Bronchial smooth muscle cell (primary cell): ENCODE measurements at places on chromosomes 16 and 17. TPM values are rescaled to one million over a fixed set of nuclear protein-coding genes. Genes with fewer than 3 reads are reported as not detected.

GP1BA gene
- not detected in 2 replicates for total RNA-seq

CCL2 gene
- 1.4 and 5.1 TPM in 2 replicates for total RNA-seq

WIPI1 gene
- 192 and 267 TPM in 2 replicates for total RNA-seq

MYBBP1A gene
- total RNA-seq, result 21.9 and 32.3 TPM in 2 replicates

SPEM2 gene
- not detected in 2 replicates for total RNA-seq

SLFN13 gene
- 1.3 and 2.1 TPM in 2 replicates for total RNA-seq

NPW gene
- total RNA-seq, result 0.47 and 0.60 TPM in 2 replicates

ZFP3 gene
- 0.69 and 1.3 TPM in 2 replicates for total RNA-seq

TMEM256 gene
- total RNA-seq, result 70.3 and 140 TPM in 2 replicates

EFCAB5 gene
- 0.69 and 1.1 TPM in 2 replicates for total RNA-seq

LPO gene
- total RNA-seq, result not detected in 2 replicates

CDR2L gene
- 5.5 and 6.4 TPM in 2 replicates for total RNA-seq

MT1F gene
- not detected in 2 replicates for total RNA-seq

FOXC2 gene
- 0.17 and 0.32 TPM in 2 replicates for total RNA-seq

HSD17B2 gene
- 0.09 and 0.16 TPM in 2 replicates for total RNA-seq

TMEM98 gene
- total RNA-seq, result 102 and 280 TPM in 2 replicates

CCDC78 gene
- 0.34 and 2.0 TPM in 2 replicates for total RNA-seq

HCRT gene
- not detected in 2 replicates for total RNA-seq

EPX gene
- not detected in 2 replicates for total RNA-seq

KRTAP1-5 gene
- total RNA-seq, result not detected in 2 replicates

TRIM25 gene
- total RNA-seq, result 16.4 and 17.2 TPM in 2 replicates

CDR2 gene
- 27.9 and 35.8 TPM in 2 replicates for total RNA-seq

RND2 gene
- total RNA-seq, result 0.60 and 0.95 TPM in 2 replicates

TNFRSF12A gene
- total RNA-seq, result 49.5 and 111 TPM in 2 replicates

CCL7 gene
- not detected in 2 replicates for total RNA-seq

IL21R gene
- total RNA-seq, result 1.4 and 2.6 TPM in 2 replicates

ADAM11 gene
- 0.32 and 0.60 TPM in 2 replicates for total RNA-seq

CA10 gene
- not detected in 2 replicates for total RNA-seq

IRX3 gene
- total RNA-seq, result under 0.01 TPM in 1 of 2 replicates, not detected in the other

ZNF19 gene
- 1.4 and 1.8 TPM in 2 replicates for total RNA-seq

DNAI2 gene
- total RNA-seq, result not detected in 2 replicates

TNFRSF13B gene
- total RNA-seq, result 0.09 TPM in 1 of 2 replicates, not detected in the other

HOXB6 gene
- 1.5 and 3.2 TPM in 2 replicates for total RNA-seq

ANKRD40CL gene
- not detected in 2 replicates for total RNA-seq

SMPD3 gene
- total RNA-seq, result under 0.01 and 0.09 TPM in 2 replicates

ST6GALNAC2 gene
- total RNA-seq, result 1.0 and 1.4 TPM in 2 replicates

TMC8 gene
- not detected in 2 replicates for total RNA-seq

ZNF267 gene
- 8.2 and 10.1 TPM in 2 replicates for total RNA-seq

EFCAB13 gene
- total RNA-seq, result 5.8 and 11.1 TPM in 2 replicates

BCL6B gene
- under 0.01 and 0.16 TPM in 2 replicates for total RNA-seq

SLFN5 gene
- total RNA-seq, result 78.2 and 112 TPM in 2 replicates

MT4 gene
- total RNA-seq, result not detected in 2 replicates

CIITA gene
- 0.26 and 0.32 TPM in 2 replicates for total RNA-seq

CLEC18A gene
- under 0.01 and 0.52 TPM in 2 replicates for total RNA-seq

ATP1B2 gene
- not detected in 2 replicates for total RNA-seq

NACA2 gene
- not detected in 2 replicates for total RNA-seq

SEPTIN12 gene
- total RNA-seq, result not detected in 2 replicates

ITGA3 gene
- total RNA-seq, result 7.9 and 22.2 TPM in 2 replicates

C17orf113 gene
- 0.32 and 0.34 TPM in 2 replicates for total RNA-seq

CNGB1 gene
- total RNA-seq, result not detected in 2 replicates
